Stimulated activated CD4-positive, alpha-beta T cell treated with anti-CD3 and anti-CD28 coated beads, TNF-alpha, amount 100 ng/mL, for 48 hours (primary cell): ENCODE measurements at places on chromosomes 1 and 21.

DNA sequence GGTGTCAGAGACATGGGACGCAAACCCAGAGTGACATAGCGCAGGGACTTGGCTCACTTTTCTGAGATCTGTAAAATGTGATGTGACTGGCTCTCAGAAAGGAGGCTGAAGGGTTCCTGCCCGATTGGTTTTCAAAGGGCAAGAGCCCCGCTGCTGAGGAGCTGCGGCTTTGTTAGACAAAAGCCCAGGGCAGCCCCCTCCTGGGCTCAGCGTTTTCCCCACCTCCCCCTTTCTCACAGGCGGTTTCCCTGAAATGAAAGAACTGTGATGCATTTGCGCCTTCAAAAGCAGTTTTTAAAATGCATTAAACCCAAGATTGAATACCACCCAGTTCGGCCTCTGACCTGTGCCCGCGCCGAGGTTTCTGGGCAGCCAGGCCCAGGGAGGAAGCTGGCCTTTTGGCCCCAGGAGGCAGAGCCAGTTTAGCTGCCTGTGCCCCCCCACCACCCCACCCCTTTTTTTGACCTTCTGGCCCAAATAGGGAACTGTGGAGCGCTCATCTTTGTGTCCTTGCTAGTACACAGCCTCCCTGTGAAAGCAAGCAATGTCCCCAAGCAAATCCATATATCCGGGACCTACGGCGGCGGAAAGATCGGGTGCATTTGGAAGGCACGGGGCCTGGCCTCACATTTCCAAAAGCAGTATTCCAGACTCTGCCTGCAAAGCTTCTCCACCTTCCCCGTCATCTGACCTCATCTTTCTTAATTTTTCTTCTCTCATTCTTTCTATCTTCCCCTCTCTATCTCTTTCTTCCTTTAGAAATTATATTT, 28.6 kb downstream of the CD247 start:
- no peak for DNase-seq

DNA sequence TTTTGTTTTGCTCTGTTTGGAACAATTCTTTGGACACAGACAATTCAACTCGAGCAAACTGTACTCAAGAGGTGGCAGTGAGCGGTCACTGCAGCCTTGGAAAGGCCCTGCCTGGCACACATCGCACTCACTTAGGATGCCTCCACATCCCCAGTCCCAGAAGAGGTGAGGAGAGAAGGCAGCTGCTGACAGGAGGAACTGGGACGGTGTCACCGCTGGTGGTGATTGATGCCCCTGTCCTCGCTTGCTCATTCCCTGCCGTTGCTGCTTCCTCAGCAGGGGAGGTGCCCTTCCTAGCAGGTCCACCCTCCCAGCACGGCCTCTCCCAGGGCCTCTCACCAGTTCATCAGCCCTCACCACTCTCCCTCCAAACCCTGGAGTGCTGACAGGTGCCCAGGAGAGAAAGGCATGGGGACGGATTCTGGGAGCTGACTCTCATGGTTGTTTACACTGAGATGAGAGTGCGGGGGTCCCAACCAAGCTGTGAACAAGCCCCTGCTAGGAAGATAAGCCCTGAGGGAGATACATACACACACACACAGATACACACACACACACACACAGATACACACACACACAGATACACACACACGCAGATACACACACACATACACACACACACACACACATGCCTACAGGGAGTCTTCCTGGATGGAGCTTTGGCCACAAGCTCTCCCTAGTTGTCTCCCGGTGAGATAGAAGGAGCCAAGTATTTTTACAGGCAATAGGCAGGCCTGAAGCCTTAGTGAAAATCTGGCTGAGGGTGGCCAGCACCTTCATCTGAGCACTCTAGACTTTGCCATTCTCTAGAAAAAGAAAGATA, 101.1 kb downstream of the CDC7 start:
- no peak for DNase-seq

DNA sequence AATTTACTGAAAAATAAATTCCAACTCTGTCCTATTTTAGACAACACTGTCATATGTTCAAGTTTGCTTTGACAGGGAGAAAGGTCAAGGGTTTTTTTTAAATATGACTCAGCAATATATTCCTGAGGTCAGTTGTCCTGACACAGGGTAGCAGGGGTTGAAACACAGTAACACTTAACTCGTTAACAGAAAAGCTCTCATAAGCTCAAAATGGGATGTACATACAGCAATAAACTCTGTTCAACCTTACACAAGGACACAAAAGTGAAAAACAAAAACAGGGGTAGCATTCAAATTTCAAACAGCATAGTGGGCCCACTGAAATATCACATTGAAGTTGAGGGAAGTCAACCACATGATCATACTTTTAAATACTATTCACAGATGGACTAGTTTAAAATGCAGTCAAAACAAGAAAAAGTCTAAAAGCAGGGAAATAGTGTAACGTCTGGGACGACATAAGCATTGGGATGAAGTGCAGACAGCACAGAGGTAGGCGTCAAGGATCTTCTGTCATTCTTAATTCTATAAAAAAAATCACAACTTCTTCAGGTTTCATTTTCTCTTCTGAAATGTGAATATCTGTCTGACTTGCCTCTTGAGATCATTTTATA, 89.9 kb downstream of the SLC44A5 start:
- no peak for DNase-seq

- no peak for DNase-seq
Observed at GRCh38 chr1:43214501-43215444, 42.6 kb downstream of the CFAP57 start.

- DNase-seq = no peak
Observed at GRCh38 chr1:40404670-40405462, 31.3 kb downstream of the SMAP2 start.

DNA sequence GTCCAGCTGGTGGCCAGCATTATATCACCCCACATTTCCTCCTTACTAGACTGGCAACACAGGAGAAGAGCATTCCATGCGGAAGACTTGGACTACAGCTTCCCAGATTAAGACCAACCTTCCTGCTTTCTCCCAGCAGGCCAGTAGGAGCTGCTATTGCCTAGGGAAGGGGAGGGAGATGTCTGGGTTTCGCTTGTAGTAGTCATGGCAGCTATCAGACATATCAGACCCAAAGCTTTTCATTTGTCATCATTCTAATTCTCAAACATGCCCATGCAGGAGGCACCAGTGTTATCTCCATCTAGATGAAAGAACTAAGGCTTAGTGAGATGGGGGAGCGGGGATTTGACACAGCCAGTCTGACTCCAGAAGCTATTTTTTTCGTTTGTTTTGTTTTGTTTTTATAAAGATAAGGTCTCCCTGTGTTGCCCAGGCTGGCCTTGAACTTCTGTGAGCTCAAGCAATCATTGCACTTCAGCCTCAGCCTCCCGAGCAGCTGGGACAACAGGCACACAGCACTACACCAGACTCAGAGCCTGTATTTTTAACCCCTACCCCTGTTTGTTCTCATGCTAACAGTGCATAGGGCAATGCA, 4.5 kb downstream of the PLA2G2A start:
- DNase-seq = peak; percentile 5

DNA sequence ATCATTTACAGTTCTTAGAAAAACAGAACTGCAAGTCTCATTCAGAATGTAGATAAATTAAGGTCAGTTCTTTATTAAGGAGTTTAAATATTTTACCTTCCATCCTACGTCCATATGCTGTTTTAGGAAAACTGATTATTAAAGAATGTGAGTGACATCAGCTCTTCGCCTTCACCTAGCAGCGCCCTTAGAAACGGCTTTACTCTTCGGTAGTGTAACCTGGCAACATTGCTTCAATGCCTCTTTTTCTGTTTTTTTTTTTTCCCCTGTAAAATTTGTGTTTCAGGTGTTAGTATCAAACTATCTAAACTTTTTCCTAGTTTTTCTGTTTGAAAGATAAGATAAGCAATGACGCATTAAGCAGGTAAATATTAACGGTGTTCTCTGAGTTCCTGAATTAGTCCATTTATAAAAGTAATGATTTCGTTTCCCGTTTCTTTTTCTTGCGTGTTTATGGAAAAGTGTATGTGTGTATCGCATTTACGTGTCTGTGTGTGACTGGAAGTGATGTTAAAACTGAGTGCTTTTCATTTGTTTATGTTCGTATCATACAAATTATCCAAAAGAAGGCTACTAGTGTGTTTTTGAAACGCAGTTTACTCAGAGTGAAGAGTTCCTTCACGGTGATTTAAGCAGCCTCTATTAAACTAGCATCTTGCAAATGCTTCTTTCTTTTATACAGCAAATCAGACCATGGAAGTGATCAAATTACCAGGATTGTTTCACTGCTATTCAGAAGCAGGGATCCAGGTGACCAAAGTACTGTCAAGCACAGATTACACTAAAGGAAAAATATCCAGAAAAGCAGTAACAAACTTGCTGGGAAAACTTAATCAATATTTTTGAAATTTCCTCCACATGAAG, 139.0 kb downstream of the SDCCAG8 start:
- no peak for DNase-seq

- DNase-seq = no peak
Observed at GRCh38 chr1:51473331-51474115, 45.5 kb downstream of the EPS15 start.

DNA sequence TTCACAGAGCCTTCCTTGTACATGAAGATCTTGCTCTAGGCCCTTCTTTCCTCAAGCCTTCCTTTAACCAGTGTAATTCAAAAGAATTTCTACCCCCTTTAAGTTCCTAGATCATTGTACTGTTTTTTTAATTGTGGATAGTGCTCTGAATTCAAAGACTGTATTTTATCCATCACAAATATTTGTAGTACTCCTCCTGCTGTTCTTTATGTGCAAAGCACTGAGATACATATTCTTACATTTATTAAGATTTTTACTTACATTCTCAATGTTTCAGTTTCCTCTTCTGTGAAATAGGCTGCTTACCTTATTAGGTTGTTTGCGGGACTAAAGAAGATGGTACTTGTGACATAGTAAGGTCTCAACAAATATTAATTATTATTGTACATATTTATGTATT, 168.8 kb upstream of the PDE4B start:
- no peak for DNase-seq

- DNase-seq = no peak
Observed at GRCh38 chr1:157311730-157312081, 173.5 kb upstream of the ETV3 start.

- DNase-seq = no peak
Observed at GRCh38 chr1:246343937-246344336, 163.1 kb downstream of the SMYD3 start.

GRCh38 chr1:239742416-239743109, 349.1 kb upstream of the FMN2 start:
- DNase-seq = no peak

DNA sequence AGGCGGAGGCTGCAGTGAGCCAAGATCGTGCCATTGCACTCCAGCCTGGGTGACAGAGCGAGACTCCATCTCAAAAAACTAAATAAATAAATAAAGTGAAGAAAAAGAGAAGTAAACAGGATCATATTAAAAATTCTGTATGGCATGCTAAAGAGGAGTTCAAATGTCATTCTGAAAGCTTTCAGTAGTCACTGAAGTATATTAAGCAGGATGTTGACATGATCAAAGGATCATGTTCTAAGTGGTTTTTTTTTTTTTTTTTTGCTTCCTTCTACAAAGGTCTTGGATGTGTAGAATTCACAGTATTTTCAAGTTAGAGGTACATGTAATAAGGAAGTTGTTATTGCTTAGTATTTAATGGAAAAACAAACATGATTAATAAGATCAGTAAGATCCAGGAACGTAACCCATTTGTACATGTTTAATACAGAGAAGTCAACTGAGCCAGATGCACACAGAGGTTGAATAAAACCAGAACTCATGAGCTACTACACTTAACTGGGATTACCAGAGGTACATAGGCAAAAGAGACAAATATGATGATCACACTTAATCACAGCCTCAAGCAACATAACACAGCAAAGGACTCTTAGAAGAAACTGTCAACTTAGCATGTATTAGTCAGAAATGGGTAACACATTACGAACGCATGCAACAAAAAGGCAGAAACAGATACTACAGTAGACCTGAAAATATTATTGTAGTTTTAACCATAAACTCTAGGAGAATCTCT, 12.2 kb downstream of the CDC42BPA start:
- no peak for DNase-seq

DNA sequence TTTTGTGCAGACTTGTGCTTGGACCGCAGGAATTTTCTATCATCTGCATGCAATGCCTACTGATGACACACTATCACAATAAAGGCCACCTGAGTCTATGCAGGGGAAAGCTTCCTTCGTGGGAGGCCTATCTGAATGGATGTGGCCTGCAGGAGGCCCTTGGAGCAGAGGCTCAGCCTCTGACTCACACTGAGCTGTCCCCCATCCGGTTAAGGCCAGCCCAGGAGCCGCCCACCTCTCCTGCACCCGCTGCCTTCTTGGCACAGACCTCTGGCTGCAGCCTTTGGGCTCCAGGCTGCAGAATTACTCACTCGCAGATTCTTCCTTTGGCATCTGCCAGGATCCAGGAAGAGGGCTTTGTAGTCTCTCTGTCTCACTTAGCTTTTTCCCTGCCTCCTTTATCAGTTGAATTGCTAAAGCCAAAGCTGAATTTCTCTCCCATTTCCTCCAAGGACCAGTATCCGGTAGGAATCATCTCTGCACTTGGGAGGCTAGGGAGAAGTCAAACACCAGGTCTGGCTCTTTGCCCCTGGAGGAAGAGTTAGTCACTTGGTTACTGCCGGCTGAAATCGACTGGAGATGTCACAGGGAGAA, 65.1 kb upstream of the JUN start:
- no peak for DNase-seq

DNA sequence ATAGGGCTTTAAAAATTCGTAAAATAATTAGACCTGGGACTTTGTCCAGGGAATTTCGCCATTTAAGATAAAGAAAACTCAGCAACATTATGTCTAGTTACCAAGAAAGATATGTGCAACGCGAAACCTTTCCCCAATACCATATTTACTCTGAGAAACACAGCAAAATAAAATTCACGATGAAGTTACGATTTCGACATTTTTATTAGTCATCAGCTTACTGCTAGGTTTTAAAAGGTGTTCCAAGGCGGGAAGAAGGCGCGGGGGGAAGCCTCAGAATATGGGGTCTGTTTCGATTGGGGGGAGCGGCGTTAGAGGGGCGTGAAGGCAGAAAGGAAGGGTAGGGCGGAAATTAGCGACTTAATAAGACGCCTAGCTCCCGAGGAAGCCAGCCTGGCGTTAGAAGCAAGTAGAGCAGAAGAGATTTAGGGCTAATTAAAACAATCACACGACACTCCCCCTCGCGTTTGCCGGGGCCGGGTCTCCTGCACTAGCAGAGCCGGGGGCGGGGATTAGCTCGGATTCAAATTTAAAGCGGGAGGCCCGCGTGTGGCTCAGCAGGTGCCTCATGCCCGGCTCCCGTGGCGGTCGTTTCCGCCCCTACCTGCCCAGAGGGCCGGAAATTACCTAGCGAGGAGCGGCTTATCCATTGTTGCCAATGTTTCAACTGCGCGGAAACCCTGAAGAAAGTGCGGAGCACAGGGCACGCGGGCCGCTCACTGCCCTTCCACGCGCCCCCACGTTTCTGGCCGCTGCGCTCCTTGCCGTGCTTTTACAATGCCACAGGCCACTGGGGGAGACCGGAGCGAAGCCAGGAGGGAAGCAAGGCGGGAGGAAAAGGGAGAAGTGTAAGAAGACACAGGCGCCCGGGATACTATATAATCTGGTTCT, 795 bp upstream of the POU2F1 start:
- DNase-seq = peak; percentile 86

- no peak for DNase-seq
Observed at GRCh38 chr1:223770621-223771315, 58.4 kb downstream of the CAPN2 start.

GRCh38 chr1:171794085-171794484, 12.6 kb downstream of the METTL13 start:
- DNase-seq = peak; percentile 46

GRCh38 chr1:228311091-228311490, 95.5 kb downstream of the TRIM11 start:
- DNase-seq = no peak
